Non-pigmented ciliary epithelial cell (primary cell): ENCODE measurements at places on chromosomes 6 and 20.
A peak's percentile ranks its signal among the peaks of the same experiment; 100 is the strongest.

DNA sequence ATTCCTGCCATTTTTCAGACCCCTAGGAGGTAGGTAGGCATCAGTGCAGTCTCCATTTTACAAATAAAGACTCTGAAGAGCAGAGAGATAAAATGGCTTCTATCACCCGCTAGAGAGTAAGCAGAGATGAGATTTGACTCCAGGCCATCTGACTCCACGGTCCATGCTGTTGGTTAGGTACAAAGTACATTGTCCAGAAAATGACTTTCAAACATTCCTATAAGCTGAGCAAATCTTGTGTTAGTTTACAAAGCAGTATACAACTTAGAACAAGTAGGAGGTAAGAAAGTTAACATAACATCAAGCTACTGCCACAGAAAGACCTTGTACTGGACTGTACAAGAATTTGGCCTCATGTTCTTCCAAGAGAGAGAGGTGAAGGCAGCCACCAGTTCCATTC lies 14.9 kb downstream of the BTN1A1 start:
- no peak for DNase-seq

DNA sequence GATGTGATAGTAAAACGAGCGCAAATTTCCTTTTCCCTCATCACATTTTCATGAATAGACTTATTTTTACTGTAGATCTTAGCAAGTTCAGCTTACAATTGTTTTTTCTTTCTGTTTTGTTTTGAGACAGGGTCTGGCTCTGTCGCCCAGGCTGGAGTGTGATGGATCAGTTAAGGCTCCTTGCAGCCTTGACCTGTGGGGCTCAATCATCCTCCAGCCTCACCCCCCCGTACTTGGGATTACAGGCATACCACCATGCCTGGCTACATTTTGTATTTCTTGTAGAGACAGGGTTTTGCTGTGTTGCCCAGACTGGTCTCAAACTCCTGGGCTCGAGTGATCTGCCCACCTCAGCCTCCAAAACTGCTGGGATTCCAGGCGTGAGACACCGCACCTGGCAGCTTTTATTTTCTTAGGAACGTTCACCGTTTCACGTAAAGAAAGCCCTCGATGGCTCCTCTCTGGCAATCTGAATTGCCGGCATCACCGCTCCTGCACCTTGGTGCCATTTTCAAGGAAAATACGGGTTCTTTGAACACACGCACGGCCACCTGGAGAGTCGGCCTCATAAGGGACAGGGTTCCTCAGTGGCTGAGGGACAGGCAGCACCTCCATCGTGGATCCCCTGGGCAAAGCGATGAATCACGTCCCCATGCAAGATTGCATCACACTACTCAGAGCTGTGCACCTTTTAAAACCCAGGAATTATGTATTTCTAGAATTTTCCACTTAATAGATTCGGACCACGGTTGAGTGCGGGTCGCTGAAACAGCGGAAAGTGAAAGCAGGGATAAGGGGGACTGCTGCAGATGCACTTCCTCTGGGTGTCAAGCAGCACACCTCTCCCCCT lies 78.7 kb downstream of the IRF4 start:
- no peak for DNase-seq

GRCh38 chr6:140462453-140463311 lies 1088.2 kb upstream of the CITED2 start:
- no peak for DNase-seq

DNA sequence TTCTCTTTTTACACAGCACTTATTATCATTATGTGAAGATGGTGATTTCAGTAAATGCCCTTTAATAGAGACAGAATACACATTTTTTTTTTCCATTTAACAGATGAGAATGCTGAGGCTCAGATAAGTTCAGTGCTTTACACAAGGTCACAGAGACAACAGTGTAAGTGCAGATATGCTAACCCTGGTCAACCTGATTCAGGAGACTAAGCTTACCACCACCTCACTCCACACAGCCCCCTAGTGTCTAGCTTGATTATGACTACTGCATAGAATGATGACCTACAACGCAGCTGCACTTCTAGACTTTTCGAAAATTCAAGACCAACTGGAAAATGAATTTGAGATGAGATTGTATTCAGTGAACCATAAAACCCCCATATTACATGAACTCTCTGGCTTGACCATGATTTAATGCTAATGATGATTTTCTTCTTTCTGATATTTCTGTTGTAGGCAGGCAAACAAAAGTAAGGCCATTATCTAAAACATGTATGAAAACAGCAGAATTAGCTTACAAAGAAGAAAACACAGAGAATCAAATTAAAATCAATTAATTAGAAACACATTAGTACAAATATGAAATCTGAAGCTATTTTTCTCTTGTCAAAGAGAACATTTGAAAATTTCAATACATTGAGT lies 212.1 kb upstream of the PHACTR1 start:
- no peak for DNase-seq

GRCh38 chr6:96542702-96543101 lies 20.2 kb upstream of the FHL5 start:
- no peak for DNase-seq

- DNase-seq = peak; percentile 40
Observed at GRCh38 chr6:18412644-18413043, 25.5 kb downstream of the RNF144B start.

DNA sequence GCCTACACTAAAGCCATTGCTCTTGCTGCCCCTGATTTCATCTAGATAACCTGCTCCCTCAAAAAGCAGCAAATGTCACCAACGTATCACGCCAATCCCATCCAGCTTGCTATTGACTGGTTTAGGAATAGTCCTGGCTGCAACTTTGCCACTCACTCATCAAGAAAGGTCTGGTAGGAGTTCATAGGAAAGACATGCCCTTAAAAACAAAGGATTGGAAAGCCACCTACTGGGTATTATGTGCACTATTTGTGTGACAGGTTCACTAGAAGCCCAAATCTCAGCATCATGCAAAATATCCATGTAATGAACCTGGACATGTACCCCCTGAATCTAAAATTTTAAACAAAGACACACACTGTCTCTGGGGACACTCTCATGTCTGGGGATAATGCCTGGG lies 170.4 kb upstream of the COL21A1 start:
- DNase-seq = no peak

- DNase-seq = no peak
Observed at GRCh38 chr6:42389736-42390135, 62.0 kb downstream of the TRERF1 start.

DNA sequence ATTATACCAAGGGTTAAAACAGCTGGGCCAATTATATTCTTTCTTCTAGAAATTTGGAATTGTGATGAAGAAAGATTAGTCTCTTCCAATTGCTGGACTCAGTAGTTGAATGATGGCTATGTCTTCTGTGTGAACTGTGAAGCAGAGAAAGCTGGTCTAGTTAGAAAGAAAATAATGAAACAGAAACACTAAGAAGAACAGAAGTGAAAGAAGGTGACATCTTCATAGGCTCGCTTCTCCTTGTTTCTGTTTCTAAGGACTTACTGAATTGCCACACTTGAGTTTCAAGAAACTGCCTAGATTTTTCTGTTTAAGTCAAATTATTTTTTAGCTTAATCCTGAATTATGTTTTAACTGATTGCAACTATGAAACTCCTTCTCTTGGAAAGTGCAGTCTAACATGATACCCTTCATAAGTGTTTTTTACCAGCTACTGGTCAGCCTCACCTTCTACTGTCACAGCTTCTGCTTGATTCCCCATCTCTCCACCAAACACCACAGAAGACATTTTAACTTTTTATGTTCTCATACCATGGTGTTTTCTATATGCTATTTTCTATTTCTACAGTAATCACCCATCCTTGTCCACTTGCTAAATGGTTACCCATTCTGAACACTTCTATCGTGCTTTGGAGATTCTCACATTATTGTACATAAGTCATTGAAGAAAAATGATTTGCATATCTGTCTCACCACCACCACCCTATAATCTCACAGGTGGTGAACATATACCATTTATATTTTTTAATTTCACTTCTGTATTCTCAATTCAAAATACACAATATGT lies 268.8 kb downstream of the GRIK2 start:
- DNase-seq = no peak

- DNase-seq = no peak
Observed at GRCh38 chr6:159797554-159797953, 2.5 kb upstream of the PNLDC1 start.

- no peak for DNase-seq
Observed at GRCh38 chr6:111921103-111921502, 47.9 kb upstream of the FYN start.

DNA sequence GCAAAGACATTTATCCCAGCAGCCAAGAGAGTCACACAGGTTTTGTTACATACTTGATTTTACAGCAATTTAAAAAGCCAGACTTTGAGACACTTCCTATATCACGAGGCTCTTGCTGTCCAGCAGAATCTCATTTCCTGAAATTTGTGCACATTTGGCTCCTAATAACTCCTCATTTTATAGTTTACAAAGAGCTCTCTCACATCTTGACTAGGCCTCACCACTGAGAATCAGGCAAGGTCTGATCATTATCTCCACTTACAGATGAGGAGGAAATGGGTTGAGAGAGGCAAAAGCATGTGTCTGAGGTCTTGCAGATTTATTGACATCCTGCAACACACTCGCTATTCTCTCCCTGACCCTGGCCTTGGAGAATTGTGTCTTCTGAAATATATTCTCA lies 426.8 kb downstream of the MAFB start:
- no peak for DNase-seq

- no peak for DNase-seq
Observed at GRCh38 chr20:39291301-39291700, 329.2 kb downstream of the DHX35 start.

DNA sequence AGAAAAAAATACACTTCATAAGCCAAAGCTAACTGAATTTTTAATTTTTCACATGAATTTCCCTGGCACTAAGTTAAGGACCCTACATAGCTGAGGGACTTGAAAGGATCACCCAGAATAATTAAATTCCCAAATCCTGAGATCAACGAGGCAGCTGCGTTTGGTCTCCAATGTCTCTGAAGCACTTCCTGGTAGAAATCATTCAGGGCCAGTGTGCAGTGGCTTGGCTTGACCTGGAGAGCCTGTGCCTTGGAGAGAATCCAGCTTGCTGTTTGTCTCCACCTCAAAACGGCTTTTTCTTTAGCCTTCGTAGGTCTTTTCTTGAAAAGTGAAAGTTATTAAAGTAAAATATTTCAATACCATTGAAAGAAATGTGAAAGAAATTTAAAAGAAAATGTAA lies 92.4 kb downstream of the SMOC2 start:
- no peak for DNase-seq

DNA sequence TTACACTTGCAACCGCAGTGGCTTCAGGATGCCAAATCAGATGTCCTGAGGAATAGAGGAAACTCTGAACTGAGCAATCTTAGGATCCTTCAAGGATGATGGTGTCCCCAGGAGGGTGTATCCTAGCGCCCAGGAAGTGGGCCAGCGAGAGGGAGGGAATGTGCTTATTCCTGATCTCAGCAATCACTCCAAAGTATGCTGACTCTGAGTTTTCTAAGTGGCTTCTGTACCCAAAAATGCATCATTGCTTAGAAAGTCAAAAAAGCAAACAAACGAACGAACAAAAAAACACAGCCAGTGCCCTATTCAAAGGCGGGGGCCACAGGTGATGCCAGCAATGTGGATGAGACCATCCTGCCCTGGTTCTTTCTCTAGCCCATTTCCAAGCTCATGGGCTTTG lies 230.6 kb downstream of the NRN1 start:
- DNase-seq = no peak

GRCh38 chr20:53578492-53579222 lies 15.0 kb downstream of the ZNF217 start:
- peak; percentile 56 for DNase-seq

DNA sequence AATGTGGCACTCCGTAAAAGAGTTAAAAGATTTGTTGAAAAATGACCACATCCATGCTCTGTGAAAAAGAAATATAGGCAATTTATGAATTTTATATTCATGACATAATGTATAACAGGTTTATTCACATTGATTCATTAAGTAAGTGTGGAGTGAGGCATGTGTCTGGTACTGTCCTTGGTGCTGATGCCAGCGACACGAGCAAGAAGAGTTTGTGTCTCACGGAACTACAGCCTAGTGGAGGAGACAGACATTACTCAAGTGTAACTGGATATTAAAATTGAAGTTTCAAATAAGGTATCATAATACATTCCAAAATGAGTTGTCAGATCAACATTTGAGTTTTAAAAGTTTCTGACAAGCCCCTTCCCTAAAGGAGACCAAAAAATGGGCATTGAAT lies 158.2 kb upstream of the PRND start:
- peak; percentile 50 for DNase-seq

DNA sequence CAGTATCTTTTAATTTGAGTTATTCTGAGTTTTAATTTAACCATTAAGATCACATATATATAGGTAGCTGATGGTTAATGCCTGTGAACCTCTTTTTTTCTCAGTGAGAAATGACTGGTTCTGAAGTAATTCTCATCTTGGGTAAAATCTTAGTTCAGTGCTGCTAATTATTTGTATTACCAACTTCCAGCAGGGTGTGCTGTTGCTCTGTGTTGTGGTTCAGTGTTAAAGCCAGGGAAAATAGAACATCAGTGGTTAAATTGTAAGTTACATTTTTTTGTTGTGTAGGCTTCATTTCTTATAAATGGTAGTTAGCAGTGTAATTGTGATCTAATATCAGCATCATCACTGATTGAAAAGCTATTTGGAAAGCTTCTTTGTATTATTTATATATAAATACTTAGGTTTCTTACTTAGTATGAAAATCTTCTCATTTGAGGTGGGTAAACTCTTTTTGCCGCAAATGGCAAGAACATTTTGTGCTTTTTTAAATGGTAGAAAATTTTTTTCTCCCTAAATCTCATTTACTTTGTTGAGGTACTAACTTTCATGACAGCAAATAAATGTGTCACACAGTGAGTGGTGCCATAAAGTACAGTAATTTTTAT lies 43.7 kb downstream of the CDC5L start:
- peak; percentile 28 for DNase-seq

DNA sequence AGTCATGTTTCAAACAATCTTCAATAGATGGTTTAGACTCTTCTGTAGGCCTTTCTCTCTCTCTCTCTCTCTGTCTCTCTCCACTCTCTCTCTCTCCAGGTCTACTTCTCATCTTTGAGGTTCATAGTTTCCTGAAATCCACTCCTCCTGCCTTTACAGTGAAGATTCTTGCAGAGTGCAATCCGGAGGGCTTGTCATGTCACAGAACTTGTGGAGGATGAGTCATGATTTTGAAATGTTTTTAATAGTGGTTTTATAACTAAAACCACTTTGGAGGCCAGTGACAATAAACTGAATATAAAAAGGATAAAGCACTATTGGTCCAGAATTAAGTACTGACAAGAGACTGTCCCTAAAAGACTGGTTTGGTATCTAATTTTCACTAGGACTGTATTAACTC lies 156.3 kb downstream of the KIF6 start:
- DNase-seq = peak; percentile 51

DNA sequence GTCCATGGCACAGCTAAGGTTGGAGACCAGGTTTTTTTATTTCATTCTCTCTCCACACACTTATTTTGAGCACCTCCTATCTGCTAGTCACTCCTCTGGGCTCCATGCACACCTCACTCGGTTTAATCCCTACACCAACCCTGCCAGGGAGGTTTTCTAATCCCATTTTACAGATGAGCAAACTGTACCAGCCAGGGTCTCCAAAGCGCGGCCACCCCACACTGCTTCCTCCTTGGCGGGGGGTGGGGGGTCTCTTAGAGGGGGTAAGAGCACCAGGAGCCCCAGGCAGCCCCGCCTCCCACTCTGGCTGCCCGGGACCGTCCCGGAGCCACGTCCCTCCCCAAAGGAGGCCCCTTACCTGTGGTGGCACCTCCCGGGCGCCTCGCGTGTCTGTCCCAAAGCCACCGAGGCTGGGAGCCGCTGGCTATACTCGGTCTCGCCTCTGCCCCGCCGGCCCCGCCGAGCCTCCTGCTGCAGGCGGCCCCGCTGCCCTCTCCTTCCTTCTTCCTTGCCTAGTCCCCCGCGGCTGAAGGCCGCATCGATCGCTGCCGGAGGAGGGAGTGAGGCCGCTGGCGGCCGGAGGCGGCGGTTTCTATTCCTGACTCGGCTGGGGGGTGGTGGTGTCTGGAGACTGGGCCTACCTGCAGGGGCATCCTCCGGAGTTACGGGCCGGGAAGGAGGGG lies at the start of gene KCNS1:
KCNS1 (minus strand) TSS at position 565 of the 683 bp plus-strand sequence. CDS start 1,891 bp downstream, outside the sequence.
- no peak for DNase-seq
